ENCODE measurements at places on chromosomes 5 and 9.

GRCh38 chr5:111834926-111835599, 78.1 kb upstream of the NREP start:
- DNase-seq: no peak

GRCh38 chr5:172274951-172275753, 8.4 kb downstream of the UBTD2 start:
- no peak for DNase-seq

- no peak for DNase-seq
Observed at GRCh38 chr9:120713257-120714087, 798 bp downstream of the MEGF9 start.

DNA sequence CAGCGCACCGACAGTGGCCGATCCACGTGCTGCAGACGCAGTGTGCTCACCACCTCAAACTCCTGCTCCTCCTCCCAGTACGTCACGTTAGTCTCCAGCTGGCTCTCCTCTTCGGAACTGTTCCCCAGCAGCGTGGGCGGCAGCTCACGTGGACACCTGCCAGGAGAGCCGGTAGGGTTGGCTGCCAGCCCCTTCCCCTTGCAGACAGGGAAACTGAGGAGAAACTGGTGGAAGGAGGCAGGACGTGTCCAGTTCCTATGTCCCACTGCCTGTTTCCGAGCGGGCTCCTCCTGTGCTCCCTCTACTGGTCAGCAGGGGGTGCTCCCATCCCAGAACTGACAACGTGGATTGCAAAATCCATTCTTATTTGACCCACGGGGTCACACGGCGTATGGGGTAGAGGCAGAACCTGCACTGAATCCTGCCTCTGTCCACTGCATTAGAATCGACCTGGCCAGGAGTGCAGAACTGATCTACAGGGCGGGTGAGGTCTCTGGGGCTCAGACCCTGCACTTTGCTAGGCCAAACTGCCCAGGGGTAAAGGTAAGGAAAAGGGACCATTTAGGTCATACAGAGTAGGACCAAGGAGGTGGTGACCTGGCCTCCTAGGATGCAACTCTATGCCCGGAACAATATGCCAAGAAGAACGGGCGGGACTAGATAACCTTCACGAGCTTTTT, 25.7 kb downstream of the PDGFRB start:
- DNase-seq: peak; percentile 28

GRCh38 chr9:26856413-26857032, 36.1 kb downstream of the CAAP1 start:
- DNase-seq: peak; percentile 78

- no peak for DNase-seq
Observed at GRCh38 chr5:10461904-10462555, 20.4 kb downstream of the ROPN1L start.

DNA sequence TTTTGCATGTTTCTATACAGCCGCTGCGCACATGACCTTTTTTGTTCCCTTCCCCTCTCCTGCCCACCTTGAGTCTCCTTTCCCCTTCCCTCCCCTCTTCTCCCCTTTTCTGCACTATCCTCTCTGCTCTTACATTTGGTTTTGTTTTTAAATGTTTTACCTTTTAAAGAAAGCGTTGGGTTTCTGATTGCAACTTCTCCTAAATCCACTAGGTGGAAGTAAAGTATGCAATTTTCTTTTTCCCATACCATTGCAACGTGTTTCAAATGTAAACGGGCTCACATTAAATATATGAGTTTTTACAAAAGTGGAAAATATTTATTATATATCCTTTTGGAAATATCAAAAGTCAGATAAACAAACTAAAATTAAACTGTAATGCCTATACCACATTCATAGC, 500.9 kb downstream of the DIRAS2 start:
- peak; percentile 47 for DNase-seq
